ENCODE measurements at places on chromosomes 16 and 17. TPM values are rescaled to one million over a fixed set of nuclear protein-coding genes. Genes with fewer than 3 reads are reported as not detected.

Gene LDHD
- 0.34 TPM for total RNA-seq

Gene HEATR3
- 27.7 TPM for total RNA-seq

Gene ZDHHC1
- 0.36 TPM for total RNA-seq

Gene PRKCB
- total RNA-seq: 71.9 TPM

Gene WIPF2
- 25.4 TPM for total RNA-seq

Gene HP
- total RNA-seq: not detected

Gene KRT31
- not detected for total RNA-seq

Gene TP53TG3F
- not detected for total RNA-seq

Gene KRT25
- not detected for total RNA-seq

Gene SLC22A31
- 2.5 TPM for total RNA-seq

Gene CMTM1
- 17.9 TPM for total RNA-seq

Gene KRT20
- not detected for total RNA-seq

Gene GINS3
- 18.5 TPM for total RNA-seq

Gene ANKRD40CL
- total RNA-seq: not detected

Gene MARCHF10
- not detected for total RNA-seq

Gene C1QTNF1
- total RNA-seq: not detected

Gene CCL5
- total RNA-seq: 46.4 TPM

Gene EPX
- not detected for total RNA-seq

Gene HCRT
- not detected for total RNA-seq

Gene CTU2
- 30.5 TPM for total RNA-seq

Gene KRTAP16-1
- total RNA-seq: not detected

Gene SLC13A2
- not detected for total RNA-seq

Gene NLGN2
- total RNA-seq: 1.2 TPM

Gene PCGF2
- total RNA-seq: 1.7 TPM

Gene MT1M
- not detected for total RNA-seq

Gene DYNLRB2
- total RNA-seq: 0.36 TPM

Gene C16orf89
- not detected for total RNA-seq

Gene KCNH6
- total RNA-seq: not detected

Gene WFIKKN2
- total RNA-seq: not detected

Gene SCN4A
- 0.02 TPM for total RNA-seq

Gene COX10
- 29.7 TPM for total RNA-seq

Gene KCNH4
- total RNA-seq: 0.16 TPM

Gene CACNG5
- total RNA-seq: not detected

Gene FAM20A
- not detected for total RNA-seq

Gene NPIPA8
- 1.4 TPM for total RNA-seq

Gene KRTAP9-4
- not detected for total RNA-seq

Gene ASPA
- total RNA-seq: not detected
